ENCODE measurements at places on chromosomes 5 and 9.

GRCh38 chr9:19127871-19128500, 694 bp upstream of the PLIN2 start:
- DNase-seq = no peak

DNA sequence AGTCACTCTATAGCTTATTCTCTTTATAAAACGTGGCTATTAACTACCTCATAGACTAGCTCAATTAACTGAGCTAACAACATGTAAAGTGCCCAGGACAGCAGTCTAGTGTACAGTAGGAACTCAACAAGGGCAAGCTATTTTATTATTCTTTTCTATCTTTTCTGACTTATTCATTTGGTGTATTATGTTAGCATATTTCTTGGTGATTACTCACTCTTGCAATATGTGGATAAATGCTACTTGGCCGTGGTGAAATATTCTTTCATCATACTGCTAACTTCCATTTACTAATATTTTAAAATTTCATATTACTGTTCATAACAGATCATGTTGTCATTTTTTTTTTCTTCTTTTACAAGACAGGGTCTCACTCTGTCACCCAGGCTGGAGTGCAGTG, 4.9 kb downstream of the SLC25A51 start:
- DNase-seq = no peak

DNA sequence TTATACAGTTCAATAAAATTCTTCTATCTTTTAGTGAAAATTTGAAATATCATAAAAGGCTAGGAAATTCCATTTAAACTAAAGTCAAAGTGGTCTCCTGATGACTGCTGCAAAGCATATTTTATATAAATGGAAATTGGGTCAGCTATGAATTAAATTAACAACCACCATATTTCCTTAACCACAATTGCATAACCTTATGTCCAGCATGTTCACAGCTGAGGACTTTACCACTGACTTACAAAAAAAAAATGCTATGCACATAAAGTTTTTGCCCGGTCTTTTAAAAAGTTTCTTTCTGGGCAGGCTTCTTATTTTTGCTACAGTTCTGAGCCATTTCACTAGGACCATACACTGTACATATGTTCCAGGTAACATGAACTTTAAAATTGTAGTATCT, 208.6 kb upstream of the RGMB start:
- DNase-seq = no peak

DNA sequence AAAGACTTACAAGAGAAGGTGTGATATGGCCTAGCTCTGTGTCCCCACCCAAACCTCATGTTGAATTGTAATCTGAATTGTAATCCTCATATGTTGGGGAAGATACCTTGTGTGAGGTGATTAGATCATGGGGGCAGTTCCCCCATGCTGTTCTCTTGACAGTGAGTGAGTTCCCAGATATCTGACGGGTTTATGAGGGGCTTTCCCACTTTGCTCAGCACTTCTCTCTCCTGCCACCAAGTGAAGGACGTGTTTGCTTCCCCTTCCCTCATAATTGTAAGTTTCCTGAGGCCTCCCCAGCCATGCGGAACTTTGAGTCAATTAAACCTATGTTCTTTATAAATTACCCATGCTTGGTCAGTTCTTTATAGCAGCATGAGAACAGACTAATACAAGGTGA, 49.0 kb downstream of the CDO1 start:
- no peak for DNase-seq

DNA sequence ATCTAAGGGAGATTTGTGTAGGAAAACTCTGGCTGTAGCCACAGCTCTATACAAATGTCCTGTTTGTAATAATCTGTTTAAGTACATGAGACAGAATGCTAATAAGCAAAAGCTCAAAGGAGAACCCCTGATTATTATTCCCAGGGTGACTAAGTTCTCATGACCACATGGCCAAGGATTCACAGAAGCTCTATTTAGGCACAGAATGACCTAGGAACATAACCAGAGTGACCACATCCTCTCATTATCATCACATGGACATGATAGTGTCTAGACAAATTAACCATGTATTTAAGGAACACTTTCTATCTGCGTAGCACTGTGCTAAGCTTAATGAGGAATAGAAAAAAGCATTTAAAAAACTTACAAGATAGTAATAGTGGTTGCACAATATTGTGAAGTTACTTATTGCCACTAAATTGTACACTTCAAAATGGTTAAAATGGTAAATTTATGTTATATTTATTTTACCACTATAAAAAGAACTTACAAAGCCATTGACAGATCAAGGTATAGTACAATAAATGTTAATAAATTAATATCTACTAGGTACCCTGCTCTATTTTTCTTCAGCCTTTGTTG, 56.3 kb downstream of the STX17 start:
- DNase-seq = no peak

DNA sequence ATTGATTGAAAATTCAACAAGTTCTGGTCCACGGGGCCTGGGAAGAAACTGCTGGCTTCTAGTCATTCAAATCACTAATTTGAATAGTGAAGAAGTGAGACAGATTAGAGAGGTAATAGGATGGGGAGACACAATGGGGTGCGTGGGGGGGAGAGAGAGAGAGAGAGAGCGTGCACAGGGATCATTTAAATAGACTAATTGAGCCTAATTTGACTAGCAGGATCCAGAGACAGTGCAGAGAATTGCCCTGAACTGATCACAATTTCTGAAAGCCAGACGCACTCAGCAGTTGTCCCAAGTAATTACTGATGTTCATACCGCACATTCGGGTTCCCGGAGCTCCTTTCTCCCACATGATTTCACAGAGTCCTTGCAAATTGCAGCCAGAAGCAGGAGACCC, 50.3 kb upstream of the C5orf58 start:
- no peak for DNase-seq

DNA sequence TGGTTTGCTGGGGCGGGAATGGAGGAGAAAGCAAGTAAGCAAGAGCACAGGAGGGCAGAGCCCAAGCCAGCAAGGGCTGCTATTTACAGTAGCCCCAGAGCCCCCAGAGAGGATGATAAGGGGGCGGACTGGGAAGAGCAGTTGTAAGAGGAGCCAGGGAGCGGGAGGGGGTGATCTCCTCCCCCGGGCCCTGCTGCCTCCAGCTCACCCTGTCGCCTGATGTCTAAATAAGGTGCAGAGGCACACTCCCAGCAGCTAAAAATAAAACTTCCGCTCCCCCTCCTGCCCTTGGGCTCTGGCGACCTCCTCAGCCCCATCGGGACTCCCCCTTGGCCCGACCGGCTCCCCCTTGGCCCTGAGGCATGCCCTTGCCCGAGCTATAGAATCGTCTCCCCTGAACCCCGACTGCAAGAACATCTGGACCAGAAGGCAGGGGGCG, 14.4 kb upstream of the CCDC69 start:
- DNase-seq = peak; percentile 95

- DNase-seq = no peak
These were observed 17.9 kb downstream of the ZNF462 start for GRCh38 chr9:106880863-106881262.

- peak; percentile 100 for DNase-seq
These were observed 209.2 kb upstream of the PAPPA start for GRCh38 chr9:115944166-115944948.

GRCh38 chr5:178337334-178337741, 104.7 kb upstream of the PHYKPL start:
- DNase-seq = no peak

- DNase-seq = no peak
These were observed 53.2 kb upstream of the TMEM171 start for GRCh38 chr5:73067213-73067612.

GRCh38 chr9:93996863-93997262, 41.7 kb upstream of the BARX1 start:
- DNase-seq = no peak

DNA sequence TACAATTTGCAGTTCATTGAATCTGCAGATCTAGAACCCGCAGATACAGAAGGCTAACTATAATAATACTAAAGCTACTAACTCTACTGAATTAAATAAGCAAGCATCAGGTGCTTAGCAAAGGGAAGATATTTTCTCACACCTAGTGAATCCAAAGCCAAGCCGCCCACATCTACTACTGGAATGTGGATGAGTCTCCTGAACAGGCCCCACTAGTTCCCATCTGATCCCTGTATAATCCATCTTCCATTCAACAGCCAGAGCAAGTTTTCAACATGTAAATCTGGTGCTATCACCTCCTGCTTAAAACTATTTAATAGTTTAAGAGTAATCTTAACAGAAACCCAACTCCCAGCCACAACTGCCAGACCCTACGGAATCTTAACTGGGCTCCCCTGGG, 18.9 kb downstream of the ARL15 start:
- DNase-seq = no peak

GRCh38 chr9:26058111-26058895, 380.1 kb upstream of the TUSC1 start:
- no peak for DNase-seq

DNA sequence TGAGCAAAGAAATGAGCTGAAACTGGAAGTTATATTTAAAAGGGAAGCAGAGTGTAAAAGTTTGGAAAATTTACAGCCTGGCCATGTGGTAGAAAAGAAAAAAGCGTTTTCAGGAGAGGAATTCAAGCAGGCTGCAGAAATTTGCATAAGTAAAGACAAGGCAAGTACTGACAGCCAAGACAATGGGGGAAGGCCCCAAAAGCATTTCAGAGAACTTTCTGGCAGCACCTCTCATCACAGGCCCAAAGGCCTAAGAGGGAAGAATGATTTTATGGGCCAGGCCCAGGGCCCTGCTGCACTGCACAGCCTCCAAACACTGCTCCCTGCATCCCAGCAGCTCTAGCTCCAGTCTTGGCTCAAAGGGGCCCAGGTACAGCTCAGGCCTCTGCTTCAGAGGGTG, 169.7 kb downstream of the GLIS3 start:
- DNase-seq = no peak

- no peak for DNase-seq
These were observed 259.8 kb upstream of the IRX4 start for GRCh38 chr5:2142456-2142954.

DNA sequence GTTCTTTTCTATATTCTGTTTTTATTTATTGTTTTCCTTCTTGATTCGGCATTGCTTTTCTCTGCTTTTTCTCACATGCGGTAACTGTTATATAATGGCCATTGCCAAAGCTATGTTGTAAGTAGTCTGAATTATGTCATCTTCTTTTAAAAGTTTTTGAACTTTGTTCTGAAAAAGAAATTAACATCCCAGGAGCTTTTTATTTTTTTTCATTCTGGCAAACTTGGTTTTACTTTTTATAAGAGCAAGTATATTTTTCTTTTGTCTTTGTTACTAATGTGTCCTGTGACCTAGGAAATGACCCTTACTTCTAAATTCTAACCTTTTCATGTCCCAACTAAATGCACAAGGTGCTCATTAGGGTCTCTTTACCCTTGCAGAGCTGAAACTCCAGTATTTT, 26.7 kb upstream of the IZUMO3 start:
- DNase-seq = no peak

- DNase-seq = peak; percentile 17
These were observed 143.8 kb upstream of the PIK3R1 start for GRCh38 chr5:68071736-68072135.

DNA sequence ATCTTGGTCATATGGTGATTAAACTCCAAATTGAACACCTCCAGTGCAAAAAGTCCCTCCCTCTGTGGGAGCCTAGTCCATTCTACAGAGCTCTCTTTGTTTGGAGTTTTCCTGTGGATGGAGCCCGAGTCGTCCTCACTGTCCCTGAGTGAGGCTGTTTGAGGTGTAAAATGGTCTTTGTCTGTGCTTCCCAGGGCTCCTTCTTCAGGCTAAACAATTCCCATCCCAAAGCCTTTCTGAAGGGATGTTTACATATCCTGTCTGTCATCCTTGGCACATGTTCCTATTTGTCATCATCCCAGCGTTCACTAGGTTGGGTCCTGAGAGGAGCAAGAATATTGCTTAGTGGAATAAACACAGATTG, 68.9 kb downstream of the COL27A1 start:
- DNase-seq = no peak

- no peak for DNase-seq
These were observed 82.8 kb upstream of the PARP8 start for GRCh38 chr5:50583621-50584020.

GRCh38 chr5:100550531-100551051, 15.4 kb downstream of the FAM174A start:
- no peak for DNase-seq

DNA sequence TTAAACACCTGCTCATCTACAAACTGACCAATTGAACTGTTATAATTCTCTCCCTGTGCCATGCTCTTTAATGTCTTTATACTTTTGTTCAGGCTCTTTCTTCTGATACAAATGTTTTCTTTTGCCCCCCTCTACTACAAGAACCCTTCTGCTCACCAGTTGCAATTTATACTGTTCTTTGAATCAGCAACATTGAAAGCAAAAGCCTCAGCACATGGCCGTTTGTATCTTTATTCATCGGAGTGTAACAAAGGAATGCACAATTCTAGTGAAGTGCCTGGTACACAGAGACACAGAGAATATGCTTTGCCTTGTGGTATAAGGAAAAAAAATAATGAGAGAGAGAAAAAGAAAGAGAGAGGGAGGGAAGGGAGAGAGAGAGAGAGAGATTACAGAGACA, 547.1 kb downstream of the CDH12 start:
- DNase-seq = no peak

DNA sequence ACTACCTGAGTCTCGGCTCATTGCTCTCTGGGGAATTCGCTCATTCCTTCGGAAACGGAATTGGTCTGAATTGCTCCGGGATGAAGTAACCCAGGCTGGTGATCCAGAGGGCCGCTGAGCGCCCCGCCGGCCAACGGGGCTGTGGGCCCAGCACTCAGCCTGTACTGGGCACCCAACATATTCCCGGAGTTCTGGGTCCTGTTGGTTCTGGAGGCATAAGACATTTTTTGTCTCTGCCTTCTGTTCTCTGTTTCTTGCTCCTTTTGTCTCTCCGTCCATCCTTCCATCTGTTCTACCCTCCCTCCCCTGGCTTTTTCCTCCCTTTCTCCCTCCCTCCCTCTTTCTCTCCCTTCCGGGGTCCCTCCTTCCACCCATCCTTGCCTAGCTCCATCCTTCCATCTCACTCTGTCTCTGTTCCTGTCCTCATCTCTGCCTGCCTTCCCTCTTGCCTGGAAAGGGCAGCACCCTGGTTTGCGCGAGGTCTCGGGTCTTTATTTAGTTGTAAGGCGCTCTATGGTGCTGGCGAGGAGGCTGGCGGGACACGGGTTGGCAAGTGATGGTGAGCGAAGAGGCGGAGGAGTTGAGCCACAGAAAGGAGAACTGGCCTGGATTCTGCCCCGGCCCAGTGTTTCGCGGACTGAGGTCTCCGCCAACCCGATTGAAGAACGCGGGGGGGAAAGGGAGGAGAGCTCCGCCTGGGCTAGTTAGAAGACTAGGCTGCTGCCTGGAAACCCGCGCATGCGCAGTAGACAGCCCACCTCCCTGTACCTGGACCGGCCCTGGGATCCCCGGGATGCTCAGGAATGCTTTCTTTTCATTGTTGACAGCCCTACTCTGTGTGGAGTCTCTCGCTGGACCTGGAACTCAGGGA, 1468.0 kb downstream of the FOXD4L5 start:
- DNase-seq = peak; percentile 92

- no peak for DNase-seq
These were observed 4.9 kb downstream of the ADAM19 start for GRCh38 chr5:157570531-157571200.

DNA sequence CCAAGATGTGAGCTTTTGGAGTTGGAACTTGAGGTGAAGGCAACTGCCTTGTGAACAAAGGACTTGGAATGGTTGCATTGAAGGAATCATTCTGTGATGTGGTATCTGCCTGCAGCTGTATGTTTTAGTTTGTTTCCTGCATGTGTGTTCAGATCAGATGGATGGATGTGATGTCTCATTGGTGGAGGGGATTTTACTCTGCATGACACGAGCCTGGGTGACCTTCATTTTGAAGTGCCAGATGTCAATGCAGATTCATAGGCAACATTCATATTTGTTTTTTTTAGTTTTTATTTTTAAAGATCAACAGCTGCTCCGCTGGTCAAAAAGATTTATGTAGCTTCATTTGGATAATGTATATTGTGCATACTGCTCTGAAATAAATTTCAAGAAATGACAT, 13.5 kb downstream of the FBXL7 start:
- no peak for DNase-seq
